Stimulated activated CD8-positive, alpha-beta memory T cell treated with anti-CD3 and anti-CD28 coated beads, Interleukin-7, amount 100 ng/mL, for 24 hours (primary cell): ENCODE measurements at places on chromosomes 1 and 21.

DNA sequence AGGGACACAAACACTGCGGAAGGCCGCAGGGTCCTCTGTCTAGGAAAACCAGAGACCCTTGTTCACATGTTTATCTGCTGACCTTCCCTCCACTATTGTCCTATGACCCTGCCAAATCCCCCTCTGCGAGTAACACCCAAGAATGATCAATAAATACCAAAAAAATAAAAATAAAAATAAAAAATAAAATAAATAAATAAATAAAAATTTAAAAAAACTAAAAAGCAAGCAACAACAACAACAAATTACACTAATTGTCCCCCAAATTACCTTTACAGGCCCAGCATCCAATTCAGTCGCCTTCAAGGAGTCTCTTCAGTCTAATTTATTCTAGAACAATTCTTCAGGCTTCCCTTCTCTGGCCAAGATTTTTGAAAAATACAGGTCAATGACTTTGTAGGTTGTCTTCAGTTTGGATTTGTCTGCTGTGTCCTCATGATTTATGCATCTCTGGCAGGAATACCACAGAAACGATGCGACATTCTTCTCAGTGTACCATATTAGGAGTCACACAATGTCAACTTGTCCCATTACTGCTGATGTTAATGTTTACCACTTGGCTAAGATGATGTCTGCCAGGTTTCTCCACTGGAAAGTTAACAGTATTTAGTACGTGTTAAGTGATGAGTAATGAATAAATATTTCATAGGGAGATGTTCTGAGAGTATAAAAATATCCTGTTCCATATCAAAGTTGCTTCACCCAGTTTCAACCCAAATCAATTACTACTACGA, 20.3 kb upstream of the BMP8B start:
- no peak for DNase-seq

- DNase-seq, result no peak
Measured at GRCh38 chr1:8739377-8739776, 78.1 kb downstream of the RERE start.

DNA sequence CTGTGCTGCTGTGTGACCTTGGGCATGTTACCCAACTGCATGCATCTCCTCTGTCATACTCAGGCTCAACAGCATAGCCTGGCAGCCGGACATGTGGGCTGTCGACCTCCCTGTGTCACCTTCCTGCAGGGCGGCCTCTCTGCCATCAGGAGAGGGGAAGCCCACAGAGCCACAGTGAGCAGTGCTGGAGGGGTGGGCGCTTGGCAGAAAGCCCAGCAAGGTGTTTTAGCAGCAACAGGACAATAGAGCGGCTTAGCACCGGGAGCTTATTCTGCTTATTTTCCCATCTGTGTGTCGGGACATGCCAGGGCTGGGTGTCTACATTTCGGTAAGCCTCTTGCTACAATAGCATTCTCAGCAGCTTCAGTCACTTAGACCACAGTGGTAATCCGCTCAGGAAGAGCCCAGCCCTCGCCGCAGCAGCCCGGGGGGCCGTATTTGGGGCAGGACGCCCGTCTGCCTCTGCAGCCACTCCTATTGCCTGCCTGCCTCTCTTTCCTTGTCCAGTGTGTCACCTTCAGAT, 22.8 kb upstream of the CDK18 start:
- no peak for DNase-seq

DNA sequence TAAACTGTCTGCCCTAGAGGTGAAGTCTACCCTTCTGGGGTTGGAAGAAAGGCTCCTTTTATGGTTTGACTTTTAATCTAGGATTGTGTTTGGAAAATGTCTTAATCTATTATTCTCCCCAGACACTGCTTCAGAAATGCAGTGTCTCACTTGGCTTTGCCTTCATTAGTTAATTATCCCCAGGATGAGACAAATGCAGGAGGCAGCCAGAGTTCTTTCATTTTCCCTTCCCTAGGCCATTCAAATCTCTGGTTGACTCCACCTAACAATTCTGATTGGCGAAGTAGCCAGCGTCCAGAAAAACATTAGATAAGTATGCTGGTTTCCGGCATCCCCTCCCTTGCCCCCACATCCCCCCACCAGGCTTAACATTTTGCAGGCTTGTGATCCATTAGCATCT, 325.8 kb upstream of the PBX1 start:
- DNase-seq, result no peak

GRCh38 chr21:32828908-32829307, 57.4 kb upstream of the PAXBP1 start:
- no peak for DNase-seq

DNA sequence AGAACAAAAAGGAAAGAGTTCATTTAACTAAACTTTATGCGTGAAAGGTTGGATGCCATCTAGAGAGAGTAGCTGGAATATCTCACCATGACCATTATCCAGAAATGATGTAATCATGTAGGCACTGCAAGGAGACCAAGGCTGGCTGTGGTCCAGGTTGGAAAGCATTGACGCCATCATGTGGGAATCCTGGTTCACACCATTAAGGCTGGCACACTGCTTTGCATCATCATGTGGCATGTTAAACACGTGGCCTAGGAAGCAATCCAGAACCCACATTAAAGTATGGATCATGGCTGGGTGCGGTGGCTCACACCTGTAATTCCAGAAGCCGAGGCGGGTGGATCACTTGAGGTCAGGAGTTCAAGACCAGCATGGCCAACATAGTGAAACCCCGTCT, 4.3 kb downstream of the ADAMTS1 start:
- no peak for DNase-seq

- DNase-seq, result no peak
Measured at GRCh38 chr1:225899044-225899925, 10.3 kb upstream of the LEFTY1 start.

GRCh38 chr1:1614204-1614953, 921 bp upstream of the MIB2 start:
- no peak for DNase-seq

DNA sequence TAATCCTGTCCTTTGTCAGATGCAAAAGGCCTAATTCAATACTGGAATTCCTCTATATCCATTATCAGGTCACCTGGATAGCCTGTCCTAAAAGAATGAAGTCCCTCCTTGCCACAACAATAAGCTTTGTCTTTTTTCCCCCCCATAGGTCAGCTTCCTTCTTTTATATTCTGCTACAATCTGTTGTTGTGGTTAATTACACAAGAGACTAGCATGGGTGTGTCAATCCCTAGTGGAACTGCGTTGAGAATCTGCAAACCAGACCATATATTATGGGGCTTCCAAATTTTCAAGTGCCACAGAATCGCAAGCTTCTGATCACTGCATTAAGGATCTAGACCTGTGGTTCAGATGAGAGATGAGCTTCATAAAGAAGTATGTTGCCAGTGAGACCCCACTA, 349.6 kb downstream of the SMYD3 start:
- DNase-seq, result no peak

GRCh38 chr1:27562534-27563340, 41.2 kb downstream of the AHDC1 start:
- no peak for DNase-seq

DNA sequence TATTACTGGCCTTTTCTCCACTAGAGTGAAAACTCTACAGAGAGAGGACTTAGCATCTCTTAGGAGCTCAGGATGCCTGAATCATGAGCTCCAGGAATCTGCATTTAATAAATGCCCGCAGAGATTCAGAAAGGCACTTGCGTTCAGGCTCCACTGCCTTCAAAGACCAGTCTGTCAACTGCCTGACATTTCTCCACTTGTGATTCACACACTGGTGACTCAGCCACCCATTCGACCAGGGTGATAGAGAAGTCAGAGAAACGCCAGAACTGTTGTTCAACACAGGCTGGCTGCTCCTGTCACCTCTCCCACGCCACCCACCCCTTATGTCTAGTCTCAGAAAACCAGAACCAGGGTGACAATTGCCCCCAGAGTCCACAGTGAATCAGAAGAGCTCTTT, 26.9 kb upstream of the LBR start:
- peak; percentile 59 for DNase-seq

DNA sequence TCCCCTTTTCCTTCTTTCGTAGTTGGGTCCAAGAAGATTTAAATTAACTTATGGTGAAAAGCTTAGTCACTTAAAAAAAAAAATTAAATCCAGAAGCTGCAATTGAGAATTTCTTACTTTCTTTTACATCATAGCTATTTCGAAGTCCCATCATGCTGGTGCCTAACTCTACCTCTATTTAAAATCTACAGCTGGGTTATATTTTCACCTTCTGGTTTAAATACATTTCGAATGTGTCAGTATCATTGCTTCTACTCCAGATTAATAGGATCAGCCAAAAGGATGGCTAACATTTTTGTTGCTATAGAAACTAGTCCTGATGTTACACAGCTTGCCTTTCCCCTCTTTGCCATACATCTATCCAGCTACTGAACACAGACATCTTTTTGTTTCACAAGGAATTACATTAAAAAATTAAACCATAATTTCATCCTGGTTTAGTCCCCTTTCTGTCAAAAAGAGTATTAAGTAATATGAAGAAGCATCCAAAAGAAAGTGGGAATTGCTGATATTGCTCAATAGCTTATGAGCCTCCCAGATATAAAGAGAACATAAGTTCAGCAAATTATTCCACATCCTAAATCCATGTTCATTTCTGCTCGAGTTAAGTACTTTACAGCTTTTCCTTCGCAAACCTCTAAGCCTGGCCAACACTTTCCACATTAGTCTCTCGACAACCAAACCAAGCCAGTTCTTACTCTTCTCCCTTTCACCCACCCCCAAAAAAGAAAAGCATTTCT, 396.7 kb upstream of the DAB1 start:
- DNase-seq, result no peak

GRCh38 chr1:175071276-175071943, 3.8 kb downstream of the TNN start:
- no peak for DNase-seq

DNA sequence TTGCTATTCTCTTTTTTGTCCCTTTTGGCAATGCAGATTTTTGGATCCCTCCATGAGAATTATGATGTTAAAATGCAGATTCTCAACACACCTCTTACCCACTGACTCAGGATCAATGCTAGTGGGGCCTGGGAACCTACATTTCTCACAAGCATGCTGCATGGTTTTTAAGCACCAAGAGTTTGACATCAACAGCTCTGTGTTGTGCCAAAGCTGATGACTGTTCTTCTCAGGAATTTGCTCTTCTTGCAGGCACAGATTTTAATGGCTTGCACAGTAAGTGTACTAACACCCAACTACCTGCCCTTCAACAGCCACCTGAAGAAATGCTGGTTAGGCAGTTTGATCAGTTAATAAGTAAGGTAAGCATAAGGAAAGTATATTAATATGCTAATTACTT, 468.7 kb downstream of the PTBP2 start:
- DNase-seq, result no peak

- no peak for DNase-seq
Measured at GRCh38 chr1:212920246-212920645, 30.1 kb upstream of the VASH2 start.

DNA sequence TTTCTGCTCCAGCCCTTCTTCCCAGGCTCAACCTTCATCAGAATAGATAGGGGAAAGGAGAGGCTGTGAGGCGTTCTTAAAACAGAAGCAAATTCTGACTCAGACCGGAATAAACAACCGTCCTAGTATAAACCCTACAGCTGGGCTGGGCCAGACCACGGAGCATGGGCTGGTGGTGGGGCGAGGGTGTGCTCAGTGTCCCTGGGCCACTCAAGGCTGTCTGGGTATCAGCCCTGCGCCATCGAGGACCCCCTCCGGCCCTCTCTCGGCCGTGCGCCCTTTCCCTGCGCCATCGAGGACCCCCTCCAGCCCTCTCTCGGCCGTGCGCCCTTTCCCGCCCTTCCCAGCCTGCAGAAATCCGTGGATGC, 36.0 kb downstream of the CAPN2 start:
- no peak for DNase-seq

- DNase-seq, result no peak
Measured at GRCh38 chr1:11065796-11066195, 6.0 kb upstream of the SRM start.

GRCh38 chr1:172167796-172168596, 252.5 kb upstream of the C1orf105 start:
- no peak for DNase-seq

DNA sequence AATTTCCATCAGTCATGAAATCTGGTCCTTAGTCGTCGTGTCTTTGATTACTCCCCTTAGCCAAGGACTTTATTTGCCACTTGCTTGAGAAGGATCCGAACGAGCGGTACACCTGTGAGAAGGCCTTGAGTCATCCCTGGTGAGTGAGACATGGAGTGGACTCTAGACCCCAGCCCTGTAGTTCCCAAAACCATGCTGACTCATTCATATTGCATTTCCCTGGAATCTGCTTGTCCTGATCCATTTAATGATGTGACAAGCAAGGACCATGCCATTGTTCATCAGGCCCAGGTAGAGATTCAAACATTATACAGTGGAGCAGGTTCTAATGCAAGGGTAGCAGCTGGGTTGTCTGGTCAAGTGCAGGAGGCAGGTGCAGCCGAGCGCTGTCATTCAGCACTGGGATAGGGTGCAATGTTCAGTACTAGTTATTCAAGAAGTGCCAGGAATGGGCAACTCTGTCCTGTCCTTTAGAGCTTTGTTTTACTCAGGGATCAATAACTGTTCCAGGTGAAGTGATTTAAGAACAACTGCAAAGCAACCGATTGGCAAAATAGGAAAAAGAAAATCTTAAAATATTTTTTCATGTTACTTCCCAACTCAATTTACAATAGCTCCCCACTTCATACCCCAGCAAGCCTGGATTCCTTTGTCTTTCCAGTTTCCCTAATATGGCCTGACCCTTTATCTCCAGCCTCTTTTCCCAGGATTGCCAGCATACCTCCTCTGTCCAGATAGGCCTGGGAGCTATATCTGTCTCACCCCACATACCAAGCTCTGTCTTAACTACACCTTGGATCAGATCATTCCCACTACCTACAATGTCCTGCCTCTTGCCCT, 26.5 kb downstream of the CAMK1G start:
- no peak for DNase-seq

DNA sequence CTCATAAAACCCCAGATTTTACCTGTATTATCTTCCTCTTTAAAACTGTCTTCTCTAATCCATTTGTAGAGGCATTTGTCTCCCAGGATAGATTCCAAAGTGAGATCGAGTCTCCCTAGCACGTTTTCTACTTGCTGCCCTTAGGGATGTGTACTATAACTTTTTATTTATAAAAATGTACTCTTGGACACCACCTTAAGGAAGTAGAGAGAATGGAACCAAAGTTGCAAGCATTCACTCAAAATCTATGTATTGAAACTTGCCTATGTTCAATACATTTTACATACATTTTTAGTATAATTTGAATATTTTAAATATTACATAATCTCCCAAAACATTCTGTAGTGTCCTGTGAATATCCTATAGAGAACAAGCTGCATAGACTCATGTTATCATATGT, 842 bp upstream of the SPRR2A start:
- DNase-seq, result no peak

GRCh38 chr1:6822530-6823359, 37.5 kb downstream of the CAMTA1 start:
- DNase-seq, result no peak

DNA sequence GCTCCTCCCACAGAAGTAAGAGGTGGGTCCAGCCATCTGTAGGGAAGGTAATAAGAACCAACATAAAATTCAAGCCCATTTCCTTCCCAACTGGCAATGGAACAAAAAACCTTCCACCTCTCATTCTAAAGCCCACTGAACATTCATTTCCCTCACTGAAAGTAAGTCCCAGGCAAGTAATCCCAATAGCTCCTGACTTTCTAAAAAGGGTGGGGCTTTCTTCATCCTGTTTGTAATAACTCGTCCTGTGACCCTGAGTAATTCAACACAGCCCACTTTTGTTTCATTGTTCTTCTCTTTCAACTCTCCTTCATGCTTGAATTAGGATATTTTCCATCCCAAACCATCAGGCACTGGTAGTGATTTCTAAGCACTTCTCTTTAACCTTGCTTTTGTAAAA, 74.9 kb downstream of the DAB1 start:
- no peak for DNase-seq
